ENCODE measurements at places on chromosomes 2 and 18. TPM values are rescaled to one million over a fixed set of nuclear protein-coding genes. Genes with fewer than 3 reads are reported as not detected.

DNA sequence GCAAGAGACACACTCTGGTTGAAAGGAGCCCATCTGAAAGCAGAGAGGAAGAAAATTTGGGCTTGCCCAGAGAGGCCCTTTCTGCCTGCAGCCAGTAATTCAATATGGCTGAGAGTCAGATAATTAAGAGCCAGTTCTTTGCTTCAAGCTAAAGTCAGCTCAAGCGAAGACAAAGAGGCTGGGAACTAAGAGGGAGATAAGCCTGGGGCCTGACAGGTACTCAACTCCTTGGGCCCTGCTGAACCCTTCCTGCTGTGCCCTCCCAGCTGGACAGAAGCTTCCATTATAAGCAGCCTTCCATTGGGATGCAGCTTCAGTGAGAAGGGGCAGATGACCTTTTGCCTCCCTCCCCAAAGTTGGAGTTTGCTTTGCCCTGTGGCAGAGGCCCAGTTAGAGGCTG lies 12.0 kb downstream of the FBXO41 start:
- DNase-seq = no peak

DNA sequence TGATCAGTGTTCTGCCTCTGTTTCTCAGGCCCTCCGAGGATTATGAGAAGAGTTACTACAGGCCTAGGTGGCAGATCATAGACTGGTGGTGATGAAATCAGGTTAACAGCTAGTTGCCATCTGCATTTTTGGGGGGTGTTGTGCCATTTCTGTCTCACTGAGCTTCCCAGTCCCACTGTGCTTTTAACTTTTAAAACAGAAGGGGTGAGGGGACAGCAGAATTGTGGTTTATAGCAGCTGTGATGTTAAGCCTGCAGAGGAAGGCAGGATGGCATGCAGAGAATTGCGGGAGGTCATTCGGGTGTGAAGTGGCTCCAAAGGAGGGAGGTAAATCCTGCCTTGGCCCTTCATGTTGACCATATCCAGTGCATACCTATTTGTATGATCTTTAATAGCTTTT lies 5.0 kb downstream of the CAB39 start:
- DNase-seq = no peak

DNA sequence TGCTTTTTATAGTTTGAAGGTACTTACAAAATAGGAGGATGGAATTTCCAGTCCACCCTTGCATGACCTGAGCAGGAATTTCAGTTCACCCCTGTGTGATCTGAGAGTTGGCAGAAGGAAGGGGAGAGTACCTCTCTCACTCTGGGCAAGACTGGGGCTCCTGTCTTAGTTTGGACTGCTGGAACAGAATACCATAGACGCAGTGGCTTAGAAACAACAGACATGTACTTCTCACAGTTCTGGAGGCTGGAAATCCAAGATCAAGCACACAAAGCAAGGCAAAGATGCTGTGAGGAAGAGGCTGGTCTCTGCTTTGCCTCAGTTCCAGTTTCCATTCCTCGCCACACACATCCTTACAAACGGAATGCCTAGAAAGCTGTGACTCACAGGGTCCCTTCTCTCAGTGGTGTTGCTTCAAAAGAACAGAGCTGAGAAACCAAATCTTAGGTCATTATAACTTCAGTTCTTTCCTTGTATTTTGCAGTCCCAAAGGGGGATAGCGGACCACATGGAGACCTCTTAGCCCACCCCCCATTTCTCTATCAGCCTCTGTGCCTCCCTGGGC lies 108.8 kb upstream of the HAAO start:
- DNase-seq = peak; percentile 64

DNA sequence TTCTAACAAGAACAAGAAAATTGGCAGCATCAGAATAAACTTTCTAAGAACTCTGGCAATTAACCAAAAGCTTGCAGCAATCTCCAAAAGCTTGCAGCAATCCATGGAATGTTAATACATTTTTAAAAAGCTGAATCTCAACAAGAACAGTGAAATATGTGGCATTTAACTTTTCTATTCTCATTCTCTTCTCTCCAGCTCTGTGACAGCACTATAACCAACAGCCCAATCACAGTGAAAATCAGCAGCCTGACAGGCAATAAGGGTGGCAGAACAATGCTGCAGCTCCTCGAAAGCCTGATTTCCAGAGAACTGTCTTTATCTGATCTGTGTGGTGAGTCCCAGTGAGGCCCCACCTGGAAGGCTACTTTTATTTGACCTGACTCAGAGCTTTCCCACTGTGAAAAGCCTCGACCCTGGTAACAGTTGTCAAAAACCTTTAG lies 60.0 kb downstream of the TMEM131 start:
- DNase-seq = peak; percentile 61

GRCh38 chr2:135257383-135258090 lies 205.4 kb downstream of the RAB3GAP1 start:
- DNase-seq = no peak

- DNase-seq = no peak
Observed at GRCh38 chr18:42157420-42157819, 202.4 kb downstream of the PIK3C3 start.

The UGT1A4 gene
- total RNA-seq = not detected
